ENCODE measurements at places on chromosomes 2 and 18.

- DNase-seq: no peak
Measured at GRCh38 chr2:43233218-43234212, 7.1 kb upstream of the ZFP36L2 start.

GRCh38 chr18:11271954-11272353 is 122.6 kb upstream of the PIEZO2 start:
- DNase-seq: no peak

- no peak for DNase-seq
Measured at GRCh38 chr2:54803783-54804751, 80.6 kb downstream of the EML6 start.

GRCh38 chr18:36391426-36392145 is 94.1 kb downstream of the FHOD3 start:
- no peak for DNase-seq

- DNase-seq: no peak
Measured at GRCh38 chr2:163200741-163201140, 362.2 kb upstream of the KCNH7 start.

DNA sequence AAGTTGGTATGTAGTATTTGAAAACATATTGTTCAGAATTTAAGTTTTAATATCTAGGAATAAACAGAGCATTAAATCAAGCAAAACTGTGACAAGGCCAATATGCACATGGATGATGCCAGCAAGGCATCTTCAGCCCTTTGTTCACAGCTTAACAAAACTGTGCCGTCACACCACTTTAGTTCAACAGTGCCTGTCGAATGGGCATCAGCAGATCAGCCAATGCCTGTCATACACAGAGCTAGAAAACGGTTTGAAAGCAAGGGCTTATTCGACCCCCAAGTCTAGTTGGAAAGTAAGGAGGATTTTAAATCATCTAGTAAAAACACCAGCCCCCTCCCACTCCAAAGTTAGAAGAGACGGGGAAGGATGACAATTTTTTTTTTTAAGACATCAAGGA is 16.7 kb downstream of the ZEB2 start:
- DNase-seq: no peak

GRCh38 chr2:134360745-134361487 is 107.0 kb downstream of the MGAT5 start:
- no peak for DNase-seq

DNA sequence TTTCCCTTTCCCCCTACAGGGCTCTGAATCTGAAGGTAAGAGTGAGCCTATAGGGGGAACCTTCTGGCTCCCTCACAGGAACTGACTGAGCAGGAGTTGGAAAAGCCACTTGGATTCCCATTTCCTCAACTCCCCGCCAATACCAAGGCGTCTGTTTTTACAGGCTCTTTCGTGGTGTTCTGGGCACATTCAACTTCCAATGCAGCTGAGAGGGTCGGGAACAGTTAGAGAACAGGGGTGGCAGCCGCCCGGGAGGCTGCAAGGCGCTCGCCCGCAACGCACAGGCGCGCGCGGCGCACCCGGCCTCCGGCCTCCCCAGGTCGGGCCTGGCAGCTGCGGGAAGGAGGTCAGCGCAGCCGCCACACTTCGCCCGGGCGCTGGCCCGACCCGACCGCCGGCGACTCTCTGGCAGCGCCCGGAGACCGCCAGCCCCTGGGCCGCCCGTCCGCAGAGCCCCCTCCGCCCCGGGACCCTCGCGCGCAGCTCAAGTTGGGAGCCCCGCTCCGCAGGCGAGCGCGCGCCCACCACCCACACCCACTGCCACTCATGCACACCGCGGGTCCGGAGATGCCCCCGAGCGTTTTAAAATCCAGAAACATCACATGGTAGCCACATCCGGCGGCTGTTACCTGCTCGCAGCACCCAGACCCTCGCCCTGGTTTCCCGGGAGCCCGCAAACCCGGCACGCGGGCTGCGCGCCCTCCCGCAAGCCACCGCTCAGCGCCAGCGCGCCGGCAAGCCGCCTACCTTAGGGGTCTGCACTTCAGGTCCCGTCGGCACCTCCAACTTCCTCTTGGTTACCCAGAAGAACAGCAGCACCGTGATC is 816 bp downstream of the GALNT14 start:
- no peak for DNase-seq

DNA sequence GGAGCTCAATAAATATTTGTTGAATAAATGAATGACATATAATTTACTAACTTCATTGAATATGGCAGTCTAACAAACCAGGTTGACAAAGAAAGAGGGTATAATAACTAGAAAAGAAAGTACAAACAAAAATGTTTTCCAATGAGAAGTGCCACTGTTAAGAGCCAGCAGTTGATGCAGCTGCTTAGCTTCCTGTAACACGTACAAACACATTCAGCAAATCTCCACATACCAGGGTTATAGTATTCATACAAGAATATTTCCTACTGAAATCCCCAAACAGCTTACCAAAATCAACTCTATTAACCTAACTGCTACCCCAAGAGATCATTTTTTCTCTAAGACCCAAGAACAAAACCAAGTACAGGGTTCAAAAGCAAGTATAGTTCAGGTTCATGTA is 77.7 kb downstream of the THADA start:
- no peak for DNase-seq

- no peak for DNase-seq
Measured at GRCh38 chr2:206873423-206873822, 65.9 kb upstream of the CPO start.

GRCh38 chr18:36493349-36494159 is 196.0 kb downstream of the FHOD3 start:
- no peak for DNase-seq

DNA sequence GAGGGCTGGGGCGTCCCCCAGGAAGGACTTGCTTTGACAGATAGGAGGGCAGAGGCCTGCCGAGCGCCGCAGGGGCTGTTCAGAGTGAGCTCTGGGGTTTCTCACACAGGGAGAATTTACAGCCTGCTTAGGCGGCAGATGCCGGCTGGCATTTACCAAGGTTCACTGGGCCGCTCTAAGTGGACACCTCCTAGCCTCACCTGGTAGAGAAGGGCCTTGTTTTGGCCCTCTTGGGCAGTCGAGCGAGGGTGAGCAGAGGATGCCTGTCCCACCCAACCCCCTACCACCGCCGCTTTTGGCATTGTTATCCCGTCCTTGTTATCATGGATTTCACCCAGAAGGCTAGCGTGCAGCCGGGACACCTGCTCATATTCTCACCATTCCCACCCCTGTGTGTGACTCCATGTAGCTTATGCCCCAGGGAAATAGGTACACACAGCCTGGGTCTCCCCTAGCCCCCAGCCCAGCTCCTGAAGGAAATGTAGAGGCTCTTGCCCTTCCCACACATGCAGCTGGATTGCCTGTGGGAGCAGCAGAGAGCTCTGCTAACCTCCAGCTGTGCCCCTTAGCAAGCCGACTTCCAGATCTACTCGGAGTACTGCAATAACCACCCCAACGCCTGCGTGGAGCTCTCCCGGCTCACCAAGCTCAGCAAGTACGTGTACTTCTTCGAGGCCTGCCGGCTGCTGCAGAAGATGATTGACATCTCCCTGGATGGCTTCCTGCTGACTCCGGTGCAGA is 52.4 kb downstream of the FAM168B start:
- no peak for DNase-seq

DNA sequence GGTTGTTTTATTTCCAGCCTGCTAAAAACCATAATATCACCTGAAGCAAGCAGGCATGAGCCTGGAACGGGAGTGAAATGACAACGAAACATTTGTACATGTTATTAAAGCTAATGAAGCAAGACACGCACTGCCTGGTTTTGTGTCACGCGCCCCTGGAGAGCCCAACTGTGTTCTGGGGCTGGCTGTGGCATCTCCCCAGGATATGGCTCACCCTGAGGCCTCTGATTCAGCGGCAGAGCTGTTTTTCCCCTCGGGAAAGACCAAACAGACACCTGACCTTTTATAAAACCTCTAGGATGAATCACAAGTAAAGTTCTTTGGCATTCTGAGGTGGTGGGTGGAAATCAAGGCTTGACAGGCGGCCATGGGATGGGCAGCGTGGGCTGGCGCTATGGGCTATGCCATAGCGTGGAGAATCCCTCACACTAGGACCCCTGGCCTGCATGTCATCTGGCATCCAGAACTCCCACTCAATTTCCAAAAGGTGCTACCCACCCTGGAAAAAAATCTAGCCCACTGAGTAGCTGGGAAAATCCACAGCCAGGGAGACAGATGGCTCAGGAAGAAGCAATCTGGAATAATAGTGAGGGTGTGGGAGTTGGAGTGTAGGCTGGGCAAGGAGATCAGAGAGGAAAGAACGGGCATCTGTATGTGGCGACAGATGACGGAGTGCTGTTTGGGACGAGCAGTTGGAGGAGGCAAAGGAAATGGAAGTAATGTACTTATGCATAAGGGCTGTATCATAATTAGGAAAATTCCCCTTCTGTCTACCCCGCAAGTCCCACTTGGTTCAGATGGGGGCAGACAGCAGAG is 262.0 kb downstream of the AFF3 start:
- DNase-seq: no peak

- no peak for DNase-seq
Measured at GRCh38 chr2:162011706-162012564, 62.1 kb downstream of the DPP4 start.

GRCh38 chr2:24691806-24692205 is 101.4 kb downstream of the PTRHD1 start:
- DNase-seq: no peak

DNA sequence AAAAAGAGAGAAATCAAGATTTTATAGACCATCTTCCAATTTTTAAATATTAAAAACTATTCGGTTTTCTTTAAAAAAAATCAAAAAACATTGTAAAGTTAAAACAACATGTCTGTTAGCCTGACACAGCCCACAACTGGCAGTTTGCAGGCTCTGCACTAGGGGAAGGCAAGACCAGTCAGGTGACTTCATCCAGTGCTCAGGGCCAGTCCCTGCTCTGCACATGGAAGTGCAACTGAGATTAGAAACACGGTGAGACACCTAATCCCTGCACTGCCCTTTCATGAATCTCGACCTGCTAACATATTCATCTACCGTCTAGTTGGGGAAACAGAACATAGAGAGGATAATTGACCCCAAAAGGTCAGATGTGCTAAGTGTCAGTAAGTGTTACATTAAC is 135.2 kb downstream of the BARD1 start:
- no peak for DNase-seq

- no peak for DNase-seq
Measured at GRCh38 chr2:191994749-191995148, 147.9 kb upstream of the CAVIN2 start.

DNA sequence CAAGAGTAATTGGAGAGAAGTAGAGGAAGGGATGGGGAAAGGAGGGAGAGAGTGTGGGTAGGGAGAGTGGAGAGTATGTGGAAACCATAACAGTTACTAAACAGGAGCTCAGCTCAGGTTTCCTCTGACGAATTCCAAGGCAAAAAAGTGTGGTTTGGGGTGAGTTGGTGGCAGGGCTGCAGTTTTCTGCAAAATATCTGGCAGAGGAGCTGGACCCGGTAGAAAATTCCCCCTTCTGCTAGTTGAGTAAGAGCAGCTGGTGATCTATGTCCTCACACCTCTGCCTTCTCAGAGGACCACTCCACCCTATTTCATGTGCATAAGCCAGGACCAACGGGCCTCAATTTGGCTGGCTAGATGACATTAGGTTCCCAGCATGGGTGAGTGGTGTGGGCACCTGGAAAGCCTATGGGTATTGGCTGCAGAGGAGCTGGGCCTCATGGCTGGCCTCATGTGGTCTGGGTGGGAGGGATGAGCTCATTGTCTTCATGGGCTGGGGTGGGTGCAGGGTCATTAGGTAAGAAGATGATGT is 13.2 kb downstream of the NRP2 start:
- no peak for DNase-seq

DNA sequence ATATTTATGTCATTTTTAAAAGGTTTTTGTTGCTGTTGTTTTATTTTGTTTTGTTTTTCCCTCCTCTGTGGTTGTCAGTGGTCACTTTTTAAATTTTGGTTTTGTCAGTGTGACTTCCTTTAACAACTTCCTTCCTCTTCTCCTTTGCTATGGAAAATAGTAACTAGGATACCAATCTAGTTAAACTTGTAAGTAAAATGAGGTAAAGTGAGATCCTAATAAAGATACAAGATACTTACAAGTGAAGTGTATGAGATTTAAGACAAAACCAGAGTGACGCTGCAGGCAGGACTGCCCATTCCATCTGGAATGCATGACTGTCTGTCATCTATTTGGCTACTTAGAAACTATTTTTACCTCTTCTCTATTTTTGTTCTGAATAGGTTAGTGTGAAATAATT is 30.6 kb upstream of the CREB1 start:
- no peak for DNase-seq

- DNase-seq: no peak
Measured at GRCh38 chr2:128651000-128651399, 332.3 kb upstream of the HS6ST1 start.

- no peak for DNase-seq
Measured at GRCh38 chr18:55386545-55386944, 201.4 kb downstream of the TCF4 start.

DNA sequence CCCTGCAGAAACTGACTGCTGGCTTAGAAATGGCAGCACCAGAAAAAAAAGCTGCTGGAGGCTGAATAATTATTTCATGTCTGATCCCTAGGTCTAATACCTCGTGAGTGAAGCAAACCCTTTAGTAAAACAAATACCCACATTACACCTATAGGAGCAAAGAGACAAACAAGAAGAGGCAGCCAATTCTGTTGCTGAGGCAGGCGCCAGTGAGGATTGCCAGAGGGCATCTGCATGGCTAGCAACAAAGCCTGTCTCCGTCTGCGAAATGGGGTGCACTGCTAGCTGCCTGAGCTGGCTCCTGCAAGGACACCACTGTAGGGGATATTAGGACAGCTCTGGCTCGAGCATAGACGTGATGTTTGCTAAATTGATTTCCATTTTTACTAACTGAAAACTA is 509.7 kb downstream of the TDRD15 start:
- no peak for DNase-seq

DNA sequence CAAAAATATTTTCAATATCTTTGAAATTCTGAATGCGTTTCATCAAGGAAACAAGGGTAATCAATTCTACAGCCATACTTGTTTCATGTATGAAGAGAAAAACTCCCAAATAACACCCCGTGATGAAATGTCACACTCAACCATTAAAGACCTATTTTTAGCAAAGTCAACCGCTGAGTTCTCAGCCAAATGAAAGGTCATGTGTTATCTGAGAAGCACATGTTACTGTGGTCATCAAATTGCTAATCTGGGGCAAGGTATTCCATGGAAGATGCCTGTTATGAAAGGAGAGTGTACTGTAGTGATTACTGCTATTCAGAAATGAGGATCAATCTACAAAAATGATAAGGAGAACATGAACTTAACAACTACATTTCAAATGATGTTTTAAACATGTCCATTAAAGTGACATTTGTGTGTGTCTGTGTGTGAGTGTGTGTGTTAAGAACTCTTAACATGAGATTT is 126.7 kb downstream of the BCL2 start:
- no peak for DNase-seq

Data from activated CD4-positive, alpha-beta T cell treated with anti-CD3 and anti-CD28 coated beads, Interleukin-2, amount 50 U/mL, for 24 hours (primary cell).